CD4-positive, CD25-positive, alpha-beta regulatory T cell (primary cell): ENCODE measurements at places on chromosomes 11 and 22.

- DNase-seq = no peak
Observed at GRCh38 chr11:64566042-64566914, 24.7 kb upstream of the SLC22A12 start.

- DNase-seq = no peak
Observed at GRCh38 chr11:67522844-67523555, at the start of gene CABP2. Gene CABP2 (minus strand): TSS chr11:67523446. CDS start chr11:67523326, 120 bp downstream.

DNA sequence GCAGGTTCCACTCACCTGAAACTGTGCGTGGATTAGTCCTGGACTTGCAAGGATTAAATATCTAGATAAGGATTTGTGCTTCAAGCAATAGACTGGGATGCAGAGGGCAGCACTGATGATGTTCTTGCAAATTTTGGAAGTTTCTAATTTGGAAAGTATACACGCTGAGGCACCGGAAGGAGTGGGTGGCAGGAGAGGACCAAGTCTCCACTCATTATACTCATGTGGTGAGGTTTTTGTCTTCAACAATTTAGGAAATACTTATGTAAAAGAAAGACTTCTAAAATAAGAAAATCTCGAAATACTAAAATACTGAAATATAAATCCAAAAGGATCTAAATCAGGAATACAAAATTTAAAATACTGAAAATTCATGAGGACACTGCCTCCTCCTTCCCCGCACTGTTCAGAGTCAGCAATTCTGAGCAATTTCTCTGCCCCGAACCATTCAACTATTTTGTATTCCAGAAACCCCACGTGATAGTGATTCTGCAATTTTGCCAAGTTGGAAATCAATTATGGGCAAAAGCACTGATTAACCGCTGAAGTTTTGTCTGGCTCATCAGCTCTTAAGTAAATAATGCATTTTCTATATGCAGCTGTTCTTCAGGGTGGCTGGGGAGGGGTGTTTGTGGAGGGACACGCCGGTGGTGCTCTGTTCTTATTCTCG lies 47.0 kb upstream of the CLMP start:
- DNase-seq = no peak

GRCh38 chr11:19209617-19210370 lies 8.0 kb upstream of the CSRP3 start:
- DNase-seq = no peak

GRCh38 chr11:64138398-64138797 lies 27.5 kb downstream of the MACROD1 start:
- no peak for DNase-seq

DNA sequence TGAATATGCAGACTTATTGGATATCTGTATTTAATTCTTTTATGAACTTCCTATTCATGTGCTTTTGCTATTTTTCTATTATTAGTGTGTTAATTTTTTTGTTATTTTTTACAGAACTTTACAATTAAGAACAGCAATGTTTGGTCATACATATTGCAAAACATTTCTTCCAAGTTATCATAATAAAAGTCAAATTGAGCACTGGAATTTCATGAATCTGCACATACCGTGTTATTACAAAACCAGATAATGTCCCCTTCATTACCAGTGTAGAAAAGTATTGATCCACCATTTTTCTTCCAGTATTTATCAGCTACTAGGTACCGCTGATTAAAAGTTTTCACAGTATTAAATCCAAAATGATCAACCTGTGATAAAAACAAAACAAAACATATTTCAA lies 40.5 kb downstream of the PRCP start:
- DNase-seq = no peak

- no peak for DNase-seq
Observed at GRCh38 chr11:94849839-94850238, 81.7 kb downstream of the AMOTL1 start.

DNA sequence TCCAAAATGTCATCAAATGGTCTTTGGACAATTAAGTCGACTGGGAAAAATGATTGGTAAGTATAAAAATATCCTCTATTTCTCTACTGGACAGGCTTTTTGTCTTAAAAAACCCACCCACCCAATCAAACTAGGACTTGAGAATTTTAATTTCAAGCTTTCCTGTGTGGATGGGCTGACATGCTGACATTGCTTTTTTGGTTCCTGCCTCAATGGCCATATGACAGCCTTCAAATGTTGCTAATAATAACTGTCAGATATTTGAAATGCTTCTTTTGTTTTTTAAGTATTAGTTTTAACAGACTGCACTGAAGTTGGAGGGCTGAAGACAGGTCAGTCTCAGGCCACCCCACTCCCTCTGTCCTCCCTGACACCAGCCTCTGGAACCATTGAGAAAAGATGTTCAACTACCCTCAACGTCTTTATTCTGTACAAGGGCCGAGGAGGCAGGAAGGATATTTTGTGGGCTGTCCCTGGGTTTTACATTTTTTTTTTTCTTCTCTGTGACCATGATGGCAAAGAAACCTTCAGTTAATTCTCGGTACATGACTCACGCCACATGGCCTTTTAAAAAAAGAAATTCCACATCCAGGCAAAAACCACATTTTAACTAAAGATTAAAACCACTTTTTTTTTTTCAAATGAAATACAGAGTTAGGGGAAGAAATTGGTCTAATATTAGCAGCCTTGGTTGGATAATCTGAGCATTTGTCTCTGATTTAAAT lies 130.4 kb downstream of the SLC1A2 start:
- peak; percentile 8 for DNase-seq

GRCh38 chr22:30178181-30179126 lies 68.1 kb downstream of the LIF start:
- no peak for DNase-seq

DNA sequence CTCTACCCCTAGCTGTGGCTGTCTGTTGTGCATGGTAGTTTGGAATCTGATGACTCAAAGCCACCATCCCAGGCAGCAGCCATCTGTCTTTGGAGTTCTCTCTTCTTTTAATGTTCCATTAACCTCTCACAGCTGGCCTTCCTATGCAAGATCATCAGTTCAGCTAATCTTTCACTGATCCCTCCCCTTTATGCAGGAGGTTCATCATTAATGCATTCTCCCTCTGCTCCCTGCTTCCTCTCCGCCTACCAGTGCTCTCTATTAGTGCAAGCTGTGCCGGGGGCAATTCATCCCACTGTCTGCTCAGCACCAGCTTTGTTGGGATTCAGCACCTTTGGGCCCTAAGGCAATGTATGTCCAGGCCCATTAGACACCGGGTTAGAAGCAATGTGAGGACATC lies 413.0 kb upstream of the LRRC4C start:
- DNase-seq = no peak

- DNase-seq = no peak
Observed at GRCh38 chr11:32430568-32431381, 4.6 kb downstream of the WT1 start.

GRCh38 chr11:113112307-113112706 lies 151.1 kb downstream of the NCAM1 start:
- DNase-seq = no peak

DNA sequence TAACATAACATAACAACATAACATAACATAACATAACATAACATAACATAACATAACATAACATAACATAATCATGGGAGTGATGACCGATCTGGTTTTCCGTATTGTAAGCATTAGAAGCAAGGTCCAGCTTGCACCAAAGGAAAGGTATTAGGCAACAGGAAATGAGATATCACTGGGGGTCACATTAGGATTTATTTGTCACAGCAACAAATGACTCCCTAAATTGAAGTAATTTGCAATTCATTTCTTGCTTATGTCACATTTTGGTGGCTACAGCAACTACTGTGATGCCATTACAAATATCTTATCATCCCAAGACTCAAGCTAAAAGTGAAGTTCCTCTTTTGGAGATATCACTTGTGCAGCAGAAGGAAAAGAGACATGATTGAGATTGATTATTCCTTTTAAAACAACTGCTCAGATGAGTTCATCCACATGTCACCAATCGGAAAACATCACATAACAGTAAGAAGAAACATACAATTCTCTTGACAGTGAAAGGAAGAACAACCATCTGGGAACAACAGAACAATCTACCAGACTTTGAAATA lies 1331.1 kb upstream of the RAG2 start:
- DNase-seq = no peak

DNA sequence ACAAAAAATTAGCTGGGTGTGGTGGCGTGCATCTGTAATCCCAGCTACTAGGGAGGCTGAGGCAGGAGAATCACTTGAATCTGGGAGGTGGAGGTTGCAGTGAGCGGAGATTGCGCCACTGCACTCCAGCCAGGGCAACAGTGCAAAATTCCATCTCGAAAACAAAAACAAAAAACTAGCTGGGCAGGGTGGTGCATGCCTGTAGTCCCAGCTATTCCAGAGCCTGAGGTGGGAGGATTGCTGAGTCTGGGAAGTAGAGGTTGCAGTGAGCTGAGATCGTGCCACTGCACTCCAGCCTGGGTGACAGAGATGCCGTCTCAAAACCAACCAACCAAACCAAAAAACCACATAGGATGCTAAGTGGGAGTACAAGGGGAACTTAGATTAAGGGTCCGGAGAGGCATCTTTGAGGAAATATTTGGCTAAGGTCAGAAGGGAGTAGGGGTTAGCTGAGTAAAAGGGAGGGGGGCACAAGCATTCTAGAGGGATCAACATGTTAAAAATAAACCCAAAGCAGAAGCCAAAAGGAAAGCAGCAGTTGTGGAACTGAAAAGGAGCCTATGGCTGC lies 10.2 kb downstream of the PHF5A start:
- no peak for DNase-seq

GRCh38 chr11:12286606-12287005 lies 90.8 kb upstream of the PARVA start:
- no peak for DNase-seq

DNA sequence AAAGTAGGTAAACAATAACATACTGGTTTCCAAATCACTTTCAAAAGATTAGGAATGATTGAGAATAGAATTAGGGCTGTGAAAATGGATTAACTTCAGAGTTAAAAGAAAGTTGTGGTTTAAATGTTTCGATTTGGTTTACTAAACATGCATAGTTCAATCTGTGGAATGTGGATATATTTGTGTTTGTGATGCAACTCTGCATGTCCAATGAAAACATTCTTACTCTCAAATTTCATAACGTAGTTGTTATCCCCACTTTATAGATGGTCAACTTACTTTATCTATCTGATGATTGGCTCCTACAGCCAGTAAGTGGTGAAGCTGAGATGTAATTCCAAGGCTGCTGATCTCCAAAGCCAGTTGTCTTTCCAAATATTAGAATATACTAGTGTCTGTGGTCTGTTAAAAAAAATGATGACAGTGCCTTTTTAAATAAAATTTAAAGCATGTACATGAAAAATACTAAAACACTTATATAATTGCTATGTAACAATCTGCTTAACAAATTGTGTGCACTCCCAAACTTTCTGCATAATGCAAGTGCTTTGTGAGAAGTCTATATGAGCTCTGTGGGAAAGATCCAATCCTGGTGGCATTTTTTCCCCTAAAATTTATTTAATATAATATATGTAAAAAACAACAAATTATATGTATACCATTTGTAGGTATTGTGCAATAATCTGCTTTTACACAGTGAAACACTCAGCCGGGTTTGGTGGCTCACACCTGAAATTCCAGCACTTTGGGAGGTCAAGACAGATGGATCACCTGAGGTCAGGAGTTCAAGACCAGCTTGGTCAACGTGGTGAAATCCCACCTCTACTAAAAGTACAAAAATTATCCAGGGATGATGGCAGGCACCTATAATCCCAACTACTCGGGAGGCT lies 9.7 kb upstream of the SIK3 start:
- no peak for DNase-seq

DNA sequence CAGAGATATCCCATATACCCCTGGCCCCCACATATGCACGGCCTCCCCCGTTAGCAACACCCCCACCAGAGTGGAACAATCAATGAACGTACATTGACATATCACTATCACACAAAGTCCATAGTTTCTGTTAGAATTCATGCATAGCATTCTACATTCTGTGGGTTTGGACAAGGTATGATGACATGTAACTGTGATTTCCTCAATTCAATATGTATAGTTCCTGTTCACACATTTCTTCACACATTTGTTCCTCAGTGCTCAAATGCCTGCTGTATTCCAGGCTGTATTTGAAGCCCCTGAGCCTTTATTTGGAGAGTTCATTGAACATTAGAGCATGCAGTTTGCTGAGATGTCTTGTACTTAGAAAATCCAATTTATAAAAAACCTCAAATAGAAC lies 69.9 kb downstream of the PTPRJ start:
- DNase-seq = no peak

DNA sequence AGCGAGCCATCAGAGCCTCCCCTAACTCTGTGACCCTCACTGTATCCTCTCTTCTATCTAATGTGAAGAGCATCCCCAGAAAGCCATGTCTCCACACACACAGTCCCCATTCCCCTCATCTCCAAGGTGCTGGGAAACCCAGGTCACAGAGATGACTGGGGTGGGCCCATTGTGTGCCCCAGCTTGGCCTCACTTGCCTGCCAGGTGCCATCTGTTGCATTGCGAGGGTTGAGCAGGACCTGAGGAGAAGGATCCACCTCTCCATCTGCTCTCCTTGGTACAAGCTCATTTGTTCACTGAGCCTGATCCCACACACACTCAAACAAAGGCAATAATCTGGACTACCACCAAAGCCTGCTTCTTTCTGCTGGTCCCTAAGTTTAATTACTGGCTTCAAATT lies 118.8 kb downstream of the SPATA19 start:
- DNase-seq = no peak

GRCh38 chr11:100914415-100915110 lies 215.1 kb downstream of the PGR start:
- no peak for DNase-seq

DNA sequence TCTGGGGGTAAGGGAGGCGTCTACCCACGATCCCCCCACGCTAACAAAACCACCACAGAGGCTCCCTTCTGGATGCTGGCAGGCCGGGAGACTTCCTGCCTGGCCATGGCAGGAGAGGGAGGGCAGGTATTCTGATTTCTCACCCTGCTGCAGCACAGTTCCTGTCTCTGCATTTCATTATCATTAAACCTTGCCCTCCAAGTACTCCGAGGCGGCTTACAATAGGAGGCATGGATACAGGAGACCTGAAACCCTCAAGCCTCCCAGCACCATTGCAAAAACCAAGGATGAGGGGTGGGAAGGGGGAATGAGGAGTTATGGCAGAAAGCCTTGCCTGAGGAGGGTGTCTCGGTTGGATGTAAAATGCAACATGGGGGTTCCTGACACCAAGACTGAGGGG lies 44.1 kb upstream of the MN1 start:
- DNase-seq = no peak

GRCh38 chr11:32072872-32073643 lies 17.8 kb upstream of the RCN1 start:
- no peak for DNase-seq
